ENCODE measurements at places on chromosomes 13 and 19. TPM values are rescaled to one million over a fixed set of nuclear protein-coding genes. Genes with fewer than 3 reads are reported as not detected.

- H3K36me3 ChIP-seq = no peaks in the 10 kb centered on the region
- H3K27ac ChIP-seq = no peak overlapping the region
Measured at GRCh38 chr19:58274771-58275201, 4.0 kb upstream of the ZNF8 start.

- DNase-seq = no peak
- H3K36me3 ChIP-seq = no peaks in the 10 kb centered on the region
Measured at GRCh38 chr19:3481241-3482090, 1.1 kb upstream of the SMIM24 start.

DNA sequence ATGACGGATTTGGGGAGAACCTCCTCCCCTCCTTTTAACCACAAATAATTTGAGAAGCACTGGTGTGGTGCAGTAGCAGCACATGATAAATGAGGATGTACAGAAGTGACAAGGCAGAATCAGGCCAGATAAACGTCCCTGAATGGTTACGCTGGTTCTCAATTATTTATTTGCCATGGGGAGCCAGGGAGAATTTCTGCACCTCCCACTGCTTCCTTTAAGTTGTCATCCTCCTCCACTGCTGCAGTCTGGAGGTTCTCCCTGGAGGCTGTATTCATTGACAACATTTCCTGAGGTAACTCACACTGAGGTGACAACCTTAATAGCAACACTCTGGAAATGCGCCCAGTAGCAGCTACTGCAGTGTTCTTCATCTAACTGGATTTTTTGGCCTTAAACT is 308.9 kb upstream of the SLITRK1 start:
- no peak overlapping the region for H3K4me3 ChIP-seq
- no peaks in the 10 kb centered on the region for H3K4me1 ChIP-seq
- no peaks in the 10 kb centered on the region for H3K27me3 ChIP-seq
- no peaks in the 10 kb centered on the region for H3K36me3 ChIP-seq

DHPS gene
- 178 TPM for total RNA-seq

DNA sequence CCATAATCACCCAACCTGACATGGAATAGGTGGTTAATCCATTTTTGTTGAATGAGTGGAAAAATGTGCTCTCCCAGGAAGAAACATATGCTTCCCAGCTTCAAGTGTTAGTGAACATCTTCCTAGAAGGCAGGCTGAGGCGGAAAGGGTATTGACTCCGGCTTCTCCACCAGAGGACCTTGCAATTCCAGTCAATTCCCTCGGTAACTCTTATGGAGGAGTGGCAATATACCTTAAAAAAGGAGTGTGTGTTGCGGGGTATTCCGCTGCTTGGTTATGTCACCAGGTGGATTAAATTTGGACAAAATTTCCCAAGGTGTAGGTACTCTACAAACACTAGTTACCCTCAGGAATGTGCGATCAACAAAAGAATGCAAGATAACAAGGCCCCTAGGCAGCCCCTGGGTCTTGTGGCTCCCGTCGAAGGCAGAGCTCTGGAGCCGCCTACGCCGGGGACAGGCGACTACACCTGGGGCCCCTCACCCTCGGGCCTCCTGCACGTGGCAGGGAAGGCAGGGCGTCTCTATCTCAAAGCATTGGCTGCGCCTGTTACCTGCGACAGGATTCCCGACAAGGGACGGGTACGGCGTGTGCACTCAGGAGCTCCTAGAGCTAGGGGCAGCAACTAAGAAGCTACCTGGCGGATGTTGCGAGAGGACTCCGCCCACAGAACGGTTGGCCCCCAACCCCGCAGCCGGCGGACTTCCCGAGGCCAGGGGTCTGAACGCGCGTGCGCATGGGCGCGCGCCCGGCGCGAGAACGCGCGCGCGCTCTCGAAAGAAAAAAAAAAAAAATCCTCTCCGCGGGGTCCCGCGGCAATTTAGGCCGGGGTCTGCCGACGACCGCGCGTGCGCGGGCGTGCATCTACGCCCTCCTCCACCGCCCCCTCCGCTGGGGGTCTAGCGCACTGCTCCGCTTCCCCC is at the start of gene WDR87:
TSS of gene WDR87 (minus strand) at position 649 of the 923 bp plus-strand sequence. CDS start 8,355 bp downstream, outside the sequence.
- no peaks in the 10 kb centered on the region for H3K27me3 ChIP-seq
- H3K27ac ChIP-seq = peak within 1 kb of the TSS; percentile 50
- H3K4me3 ChIP-seq = peak within 1 kb of the TSS; percentile 98
- H3K4me1 ChIP-seq = peaks cover 7% of the 10 kb centered on the region

KLK14 gene
- 5.3 TPM for total RNA-seq

DNA sequence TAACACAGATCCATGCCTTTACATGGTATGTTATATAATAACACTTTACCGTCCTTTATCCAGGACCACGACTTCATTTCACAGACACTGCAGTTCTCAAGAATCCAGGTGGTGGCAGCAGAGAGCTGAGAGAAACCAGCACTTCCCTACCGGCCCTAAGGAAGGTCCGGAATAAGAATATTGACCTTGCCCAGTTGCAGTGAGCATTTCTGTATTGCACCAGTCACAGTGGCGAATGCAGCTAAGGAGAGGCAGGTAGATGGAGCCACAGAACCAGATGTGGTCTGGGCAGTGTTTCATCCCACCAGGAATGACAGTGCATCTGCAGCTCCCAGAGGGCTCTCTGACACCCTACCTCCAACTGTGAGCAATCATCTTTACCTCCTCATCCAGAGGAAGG is 44.6 kb downstream of the ZNF787 start:
- H3K4me1 ChIP-seq = no peaks in the 10 kb centered on the region
- H3K36me3 ChIP-seq = no peaks in the 10 kb centered on the region
- H3K27ac ChIP-seq = no peak overlapping the region
- peak; percentile 33 for DNase-seq
- H3K4me3 ChIP-seq = no peak overlapping the region

SLITRK6 gene
- total RNA-seq = 7.6 TPM

DNA sequence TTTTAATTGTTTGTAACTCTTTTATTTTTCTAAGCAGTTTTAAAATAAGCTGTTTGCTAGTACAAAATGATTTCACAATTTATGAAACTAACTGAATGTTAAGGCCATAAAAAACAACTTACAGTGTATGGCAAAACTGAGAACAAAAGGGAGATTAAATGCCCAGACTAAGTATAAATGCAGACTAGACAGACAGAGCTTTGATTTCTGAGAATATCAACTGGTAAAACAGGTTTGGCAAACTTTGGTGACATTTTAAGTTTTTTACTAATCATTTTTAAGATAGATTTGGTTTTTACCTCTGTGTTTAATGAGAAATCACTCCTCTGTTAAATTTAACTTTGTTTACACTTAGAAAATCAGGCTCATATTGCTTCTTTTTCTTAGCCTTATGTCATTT is 127.5 kb upstream of the KLF5 start:
- no peaks in the 10 kb centered on the region for H3K4me1 ChIP-seq
- no peak overlapping the region for H3K4me3 ChIP-seq
- no peaks in the 10 kb centered on the region for H3K27me3 ChIP-seq
- H3K27ac ChIP-seq = no peak overlapping the region
- DNase-seq = no peak

DNA sequence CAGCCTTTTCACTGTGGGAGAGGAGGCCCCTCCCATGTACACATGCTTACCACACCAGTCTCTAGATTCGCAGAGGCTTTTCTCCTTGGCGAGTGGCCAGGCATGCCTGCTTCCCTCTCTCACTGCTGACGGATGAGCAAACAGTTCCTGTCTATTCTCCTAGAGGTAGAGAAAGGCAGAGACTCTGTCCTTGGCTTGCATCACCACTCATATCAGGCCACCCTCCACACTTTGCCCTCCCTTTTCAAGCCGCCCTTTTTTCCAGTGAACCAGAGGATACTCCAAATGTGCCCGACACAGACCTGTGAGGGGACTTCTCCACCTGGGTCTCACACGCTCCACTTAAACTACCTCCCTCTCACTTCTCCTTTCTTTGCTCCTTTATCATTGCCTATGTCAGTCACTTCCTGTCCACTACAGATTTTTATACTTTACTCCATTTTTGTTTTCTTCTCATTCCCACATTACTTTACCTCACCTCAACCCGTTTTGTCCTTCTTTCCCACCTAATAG is 284.6 kb downstream of the DNAJC15 start:
- H3K27me3 ChIP-seq = no peaks in the 10 kb centered on the region
- H3K4me3 ChIP-seq = no peak overlapping the region
- peak; percentile 85 for DNase-seq

GRCh38 chr19:1851654-1852580 is 3.6 kb upstream of the REXO1 start:
- DNase-seq = no peak
- H3K27me3 ChIP-seq = no peaks in the 10 kb centered on the region
- H3K27ac ChIP-seq = no peak overlapping the region
- H3K4me1 ChIP-seq = peaks cover 6% of the 10 kb centered on the region
- H3K36me3 ChIP-seq = no peaks in the 10 kb centered on the region

DNA sequence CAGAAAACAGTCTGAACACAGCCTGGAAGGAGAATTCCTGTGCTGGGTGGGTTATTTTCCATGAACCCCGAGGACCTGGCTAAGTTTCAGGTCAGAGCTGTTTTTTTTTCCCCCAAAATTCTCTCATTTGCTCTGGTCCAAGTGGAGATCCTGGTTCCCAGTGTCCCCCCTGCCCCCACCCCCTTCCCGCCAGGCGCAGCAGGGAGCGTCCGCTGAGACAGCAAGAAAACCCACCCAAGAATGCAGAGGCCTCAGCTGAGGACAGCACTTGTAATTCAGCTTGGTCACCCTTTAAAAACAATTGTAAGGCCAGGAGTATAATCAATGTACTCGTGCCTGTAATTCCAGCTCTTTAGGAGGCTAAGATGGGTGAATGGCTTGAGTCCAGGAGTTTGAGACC is 11.4 kb upstream of the TSPAN16 start:
- no peak overlapping the region for H3K4me3 ChIP-seq
- H3K27ac ChIP-seq = no peak overlapping the region
- H3K36me3 ChIP-seq = no peaks in the 10 kb centered on the region
- no peaks in the 10 kb centered on the region for H3K27me3 ChIP-seq

ZNF579 gene
- total RNA-seq = 8.7 TPM

DLL3 gene
- 6.3 TPM for total RNA-seq

- no peak overlapping the region for H3K27ac ChIP-seq
- no peaks in the 10 kb centered on the region for H3K4me1 ChIP-seq
- DNase-seq = no peak
- H3K27me3 ChIP-seq = no peaks in the 10 kb centered on the region
- H3K36me3 ChIP-seq = no peaks in the 10 kb centered on the region
Measured at GRCh38 chr13:21752501-21752900, 81.6 kb downstream of the FGF9 start.

DNA sequence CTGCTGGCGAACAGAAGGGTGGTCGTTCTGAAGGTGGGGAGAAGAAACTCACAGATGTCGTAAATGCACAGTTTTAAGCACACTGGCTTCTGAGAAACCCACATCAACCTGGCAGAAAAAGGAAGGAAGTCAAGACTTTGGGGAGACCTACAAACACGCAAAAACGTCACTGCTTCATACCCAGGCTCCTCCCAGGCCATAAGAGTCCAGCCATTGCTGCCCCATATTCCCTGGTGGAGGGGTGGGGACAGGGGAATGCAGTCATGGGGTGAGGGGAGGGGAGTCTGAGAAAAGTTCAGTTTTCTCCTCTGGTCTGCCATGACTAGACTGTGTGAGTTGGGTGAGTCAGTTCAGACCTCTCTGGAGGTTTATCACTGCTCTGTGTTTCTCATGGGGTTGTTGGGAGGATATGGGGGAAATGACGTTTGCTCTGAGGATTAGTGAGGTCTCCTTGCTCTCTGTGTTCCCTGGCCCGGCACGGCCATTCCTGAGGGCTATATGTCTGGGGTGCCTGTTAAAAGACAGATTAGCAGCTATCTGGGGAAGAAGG is 139.0 kb downstream of the FLT1 start:
- no peaks in the 10 kb centered on the region for H3K36me3 ChIP-seq
- H3K27me3 ChIP-seq = no peaks in the 10 kb centered on the region
- no peak for DNase-seq
- H3K4me1 ChIP-seq = no peaks in the 10 kb centered on the region
- H3K4me3 ChIP-seq = no peak overlapping the region

CPT1C gene
- total RNA-seq = 5.5 TPM

DNA sequence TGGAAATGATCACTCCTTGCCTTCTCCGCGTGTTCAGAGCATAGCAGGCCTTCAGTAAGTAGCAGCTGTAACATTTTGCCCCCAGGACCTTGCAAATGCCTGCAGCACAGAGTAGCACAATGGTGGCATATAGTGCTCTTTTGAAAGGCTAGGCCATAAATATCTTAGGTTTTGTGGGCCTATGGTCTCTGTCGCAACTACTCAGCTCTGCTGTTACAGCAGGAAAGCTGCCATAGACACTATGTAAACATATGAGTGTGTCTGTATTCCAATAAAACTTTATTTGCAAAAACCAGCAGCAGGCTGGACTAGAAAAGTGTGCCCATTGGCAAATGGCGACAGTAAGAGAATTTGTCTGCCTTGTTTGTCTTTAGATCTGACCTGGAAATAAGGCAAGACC is 9.4 kb downstream of the ITPKC start:
- no peak overlapping the region for H3K27ac ChIP-seq
- DNase-seq = no peak
- no peaks in the 10 kb centered on the region for H3K27me3 ChIP-seq
- H3K4me3 ChIP-seq = no peak overlapping the region

DNA sequence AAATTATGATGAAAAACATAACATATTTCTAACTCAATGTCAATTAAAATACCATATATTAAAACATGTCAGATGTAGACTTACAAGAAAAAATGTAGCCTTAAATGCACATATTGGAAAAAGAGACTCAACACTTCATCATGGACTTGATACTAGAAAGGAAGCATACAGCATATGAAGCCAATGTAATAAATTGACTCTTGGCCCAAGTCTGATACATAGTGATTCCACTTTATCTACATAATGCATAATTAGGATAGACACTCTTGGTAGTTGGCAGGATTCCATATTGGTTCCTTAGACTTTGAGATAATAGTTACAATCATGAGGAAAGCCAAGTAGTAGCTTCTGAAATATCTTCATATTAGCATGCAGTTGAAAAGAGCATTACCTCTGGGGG is 1067.0 kb downstream of the PCDH17 start:
- no peak overlapping the region for H3K4me3 ChIP-seq
- H3K27ac ChIP-seq = no peak overlapping the region
- no peaks in the 10 kb centered on the region for H3K4me1 ChIP-seq
- no peaks in the 10 kb centered on the region for H3K27me3 ChIP-seq
- DNase-seq = no peak

ZNF667 gene
- 5.5 TPM for total RNA-seq

All from prostate gland (tissue), 2 donors.